T-helper 17 cell (primary cell): ENCODE measurements at places on chromosomes 6 and 20. TPM values are rescaled to one million over a fixed set of nuclear protein-coding genes. Genes with fewer than 3 reads are reported as not detected.

- peaks cover 8% of the 10 kb centered on the region for H3K4me1 ChIP-seq
- H3K36me3 ChIP-seq = no peaks in the 10 kb centered on the region
- H3K27me3 ChIP-seq = peaks cover 9% of the 10 kb centered on the region
- DNase-seq = no peak
These were observed 4.2 kb upstream of the NTSR1 start for GRCh38 chr20:62704341-62704948.

GRCh38 chr6:5174244-5174643 lies 86.5 kb downstream of the LYRM4 start:
- DNase-seq = peak; percentile 7
- peak overlapping the region; percentile 79 for H3K4me3 ChIP-seq
- no peaks in the 10 kb centered on the region for H3K27me3 ChIP-seq
- peaks cover 25% of the 10 kb centered on the region for H3K4me1 ChIP-seq

DNA sequence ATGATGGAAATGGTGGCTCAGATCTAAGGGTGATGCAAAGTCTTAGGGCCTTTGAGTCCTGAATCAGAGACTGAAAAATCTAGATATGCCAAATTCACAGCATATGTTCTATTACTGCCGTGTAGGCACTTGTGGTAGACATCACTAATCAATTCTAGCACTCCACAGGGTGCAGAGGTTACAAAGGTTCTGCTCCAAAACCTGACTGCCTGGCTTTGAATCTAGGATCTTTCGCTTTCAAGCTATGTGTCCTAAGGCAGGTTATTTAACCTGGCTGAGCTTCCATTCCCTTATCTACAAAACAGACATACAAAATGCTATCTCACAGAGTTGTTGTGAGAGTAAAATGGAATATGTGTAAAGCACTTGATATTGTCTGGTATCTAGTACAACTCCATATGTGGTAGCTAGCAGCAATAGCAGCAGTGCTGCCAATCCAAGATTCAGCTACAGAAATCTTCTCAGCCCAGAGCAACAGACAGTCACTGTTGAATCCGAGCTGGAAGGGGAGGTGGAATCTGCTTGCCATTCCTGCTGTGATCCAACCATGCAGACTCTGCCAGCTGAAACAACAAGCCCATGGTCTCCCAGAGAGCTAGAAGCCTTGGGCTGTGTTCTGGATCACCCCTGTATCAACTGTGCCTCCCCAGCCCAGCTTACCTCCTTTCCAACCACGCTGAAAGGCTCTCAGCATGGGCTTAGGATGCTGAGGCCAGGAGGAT lies 206.9 kb downstream of the TFAP2C start:
- H3K4me3 ChIP-seq = no peak overlapping the region
- no peak overlapping the region for H3K27ac ChIP-seq
- peaks cover 9% of the 10 kb centered on the region for H3K27me3 ChIP-seq
- H3K4me1 ChIP-seq = no peaks in the 10 kb centered on the region
- H3K36me3 ChIP-seq = no peaks in the 10 kb centered on the region
- DNase-seq = no peak

DNA sequence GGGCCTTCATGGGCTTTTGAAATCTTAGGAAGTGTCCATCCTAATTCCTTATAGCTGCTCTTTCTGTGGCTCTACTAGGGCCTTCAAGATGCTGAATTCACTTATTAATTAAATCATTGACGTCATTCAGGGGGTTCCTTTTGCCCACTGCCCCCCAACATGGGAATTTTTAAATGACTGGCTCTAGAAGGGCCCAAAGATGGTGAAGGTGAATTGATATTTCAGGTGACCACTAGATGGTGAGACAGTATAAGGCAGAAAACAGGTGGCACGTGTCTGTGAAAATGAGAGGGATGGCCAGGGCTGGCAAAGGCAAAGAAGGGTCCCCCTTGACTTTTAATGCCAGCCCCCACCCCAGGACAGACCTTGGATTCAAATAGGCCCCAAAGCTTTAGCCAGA lies 11.8 kb downstream of the GNAS start:
- DNase-seq = no peak
- H3K27ac ChIP-seq = no peak overlapping the region
- no peak overlapping the region for H3K4me3 ChIP-seq
- no peaks in the 10 kb centered on the region for H3K36me3 ChIP-seq
- peaks cover 48% of the 10 kb centered on the region for H3K27me3 ChIP-seq

GRCh38 chr20:62370115-62370806 lies 3.1 kb upstream of the LAMA5 start:
- peaks cover 11% of the 10 kb centered on the region for H3K4me1 ChIP-seq
- no peak for DNase-seq
- H3K27ac ChIP-seq = no peak overlapping the region
- H3K27me3 ChIP-seq = peaks cover 27% of the 10 kb centered on the region
- peaks cover 4% of the 10 kb centered on the region for H3K36me3 ChIP-seq

DNA sequence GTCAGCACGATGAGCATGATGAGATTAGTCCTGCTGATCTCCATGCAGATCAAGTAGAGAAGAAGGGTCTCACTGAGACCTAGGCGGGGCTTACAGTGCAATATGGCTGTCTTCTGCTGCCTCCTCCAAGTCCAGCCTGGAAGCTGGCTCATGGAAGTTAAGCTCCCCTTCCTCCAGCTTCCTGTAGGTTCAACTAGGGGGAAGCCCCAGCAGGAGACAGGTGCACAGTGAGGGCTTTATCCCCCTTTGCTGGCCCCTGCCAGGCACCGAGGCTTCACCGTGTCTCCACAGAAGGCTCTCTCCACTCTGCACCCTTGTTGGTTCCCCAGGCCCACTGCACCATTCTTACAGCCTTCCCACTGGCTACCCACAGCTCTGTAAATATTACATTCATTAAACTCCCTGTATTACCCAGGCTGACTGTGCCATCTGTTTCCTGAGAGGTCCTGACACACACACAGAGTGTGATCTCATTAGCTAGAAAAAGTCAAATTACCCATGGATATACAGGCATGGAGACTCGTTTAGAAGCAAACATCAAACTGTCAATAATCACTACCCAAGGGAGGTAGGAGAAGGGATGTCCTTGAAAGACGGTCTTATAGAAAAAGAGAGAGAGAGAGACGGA lies 90.4 kb downstream of the SLC2A10 start:
- no peaks in the 10 kb centered on the region for H3K36me3 ChIP-seq
- H3K27me3 ChIP-seq = peaks cover 75% of the 10 kb centered on the region
- no peak overlapping the region for H3K4me3 ChIP-seq
- no peak overlapping the region for H3K27ac ChIP-seq
- H3K4me1 ChIP-seq = peaks cover 4% of the 10 kb centered on the region

OPRM1 gene
- not detected for total RNA-seq

GGTLC1 gene
- not detected for total RNA-seq

FKBP1C gene
- not detected for total RNA-seq
